Activated CD4-positive, alpha-beta T cell treated with anti-CD3 and anti-CD28 coated beads, Interleukin-2, amount 50 U/mL, for 1 hour (primary cell): ENCODE measurements at places on chromosomes 7 and 10.

- no peak for DNase-seq
These were observed 20.6 kb downstream of the DNAJB6 start for GRCh38 chr7:157357129-157358040.

- no peak for DNase-seq
These were observed 259.7 kb downstream of the DNAJB6 start for GRCh38 chr7:157596471-157596870.

GRCh38 chr7:151869455-151869854, 7.5 kb downstream of the PRKAG2 start:
- no peak for DNase-seq

GRCh38 chr10:70582793-70583668, 19.5 kb downstream of the PRF1 start:
- DNase-seq: no peak
